Cerebellar nuclear complex (tissue), 1 donor: ENCODE measurements at places on chromosomes 5 and 9.

GRCh38 chr5:141208478-141208877 is at the start of gene PCDHB12:
TSS of gene PCDHB12 (plus strand) at chr5:141208719. CDS start at chr5:141208908, 189 bp downstream.
- no peak for DNase-seq

DNA sequence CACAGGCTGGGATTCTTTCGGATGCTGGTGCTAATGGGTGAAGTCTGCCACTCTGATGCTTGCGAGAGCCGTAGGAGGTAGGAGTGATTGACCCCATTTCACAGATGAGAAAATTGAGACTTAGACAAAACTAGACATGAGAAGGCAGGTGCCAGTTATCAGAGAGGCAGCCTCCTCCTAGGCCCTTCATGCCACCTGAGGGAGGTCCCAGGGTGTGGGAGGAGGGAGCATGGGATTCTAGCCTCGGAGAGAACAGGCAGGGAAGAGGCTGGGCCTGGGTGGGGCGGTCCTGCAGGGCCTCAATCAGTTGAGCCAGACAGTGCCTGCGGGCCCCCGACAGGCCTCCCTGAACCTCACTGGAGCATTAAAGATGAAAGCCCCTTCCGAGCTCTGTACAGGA is 112.4 kb downstream of the COL23A1 start:
- no peak for DNase-seq

GRCh38 chr9:90002397-90003271 is 397.8 kb downstream of the GADD45G start:
- no peak for DNase-seq

- DNase-seq, result no peak
These were observed 303.1 kb upstream of the CLINT1 start for GRCh38 chr5:158162026-158162425.

- DNase-seq, result no peak
These were observed 26.4 kb upstream of the CMYA5 start for GRCh38 chr5:79663212-79663611.

- no peak for DNase-seq
These were observed 19.9 kb upstream of the FRRS1L start for GRCh38 chr9:109186857-109187520.

DNA sequence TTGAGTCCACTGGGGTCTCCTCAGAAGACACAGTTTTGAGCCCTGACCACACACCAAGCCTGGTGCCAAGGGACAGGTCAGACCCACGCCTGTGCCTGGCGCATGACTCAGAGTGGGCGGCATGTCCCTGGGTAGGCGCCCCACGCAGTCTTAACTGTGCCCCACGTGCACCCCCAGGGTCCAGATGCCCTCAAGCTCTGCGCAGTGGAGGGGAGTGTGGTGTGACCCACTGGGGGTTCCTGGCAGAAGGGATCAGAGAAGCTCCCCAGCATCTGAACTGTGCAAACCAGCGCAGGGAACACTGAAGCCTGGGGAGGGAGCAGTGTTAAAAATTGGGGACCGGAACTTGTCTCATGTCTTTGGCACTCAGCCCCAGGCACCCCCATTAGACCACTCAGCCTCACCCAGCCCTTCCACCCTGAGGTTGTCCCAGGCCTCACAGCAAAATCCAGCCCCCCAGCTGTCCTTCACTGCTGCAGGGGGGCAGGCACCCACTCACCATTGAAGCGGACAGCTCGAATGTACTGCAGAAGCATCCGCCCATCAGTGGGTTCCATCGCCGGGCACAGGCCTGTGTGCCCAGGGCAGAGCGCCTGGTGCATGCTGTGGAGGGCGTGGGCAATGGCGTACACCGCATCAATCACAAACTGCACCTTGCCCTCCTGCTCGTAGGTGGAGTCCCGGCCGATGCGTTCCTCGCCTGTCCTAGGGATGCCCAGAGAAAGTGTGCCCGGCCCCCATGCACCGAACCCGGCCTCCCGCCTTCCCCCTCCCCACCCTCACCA is 6.5 kb downstream of the GRM6 start:
- DNase-seq, result no peak

- DNase-seq, result no peak
These were observed 47.4 kb downstream of the ATPSCKMT start for GRCh38 chr5:10202089-10202910.

DNA sequence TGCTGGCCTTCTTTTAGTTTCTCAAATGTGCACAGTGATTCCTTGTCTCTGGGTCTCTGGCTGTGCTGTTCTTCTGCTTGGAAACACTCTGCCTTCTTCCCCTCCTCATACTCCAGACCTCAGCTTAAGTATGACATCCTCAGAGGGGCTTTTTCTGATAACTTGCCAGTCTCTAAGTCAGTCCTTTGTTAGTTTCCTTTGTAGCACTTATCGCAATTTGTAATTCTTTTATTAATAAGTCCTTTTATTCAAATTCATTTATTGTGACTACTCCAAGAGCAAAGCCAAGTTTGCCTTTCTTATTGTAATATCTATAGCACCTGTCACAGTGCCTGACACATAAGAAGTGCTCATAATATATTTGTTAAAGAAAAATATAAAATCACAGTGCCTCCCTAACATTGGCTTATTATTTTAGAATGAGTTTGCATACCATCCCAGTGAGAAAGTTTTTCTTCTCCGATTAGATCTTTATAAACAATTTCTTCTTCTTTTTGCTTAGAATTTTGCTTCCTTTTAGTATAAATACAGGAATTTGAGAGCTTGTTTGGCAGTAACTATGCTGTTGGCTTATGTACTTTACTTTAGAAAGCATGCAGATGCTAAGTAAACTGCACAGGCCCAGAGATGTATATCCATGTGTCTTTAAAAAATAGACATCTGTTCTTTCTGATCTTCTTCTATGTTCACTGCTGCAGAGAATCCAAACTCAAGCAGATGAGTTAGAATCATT is 198.0 kb downstream of the GAS1 start:
- DNase-seq, result no peak

GRCh38 chr9:3403315-3403714 is 122.5 kb downstream of the RFX3 start:
- DNase-seq, result no peak
